NCI-H1930 (cell line): ENCODE measurements at places on chromosomes 6 and 20.

GRCh38 chr6:27582928-27583725, 110.2 kb upstream of the ZNF184 start:
- DNase-seq = peak; percentile 40

GRCh38 chr20:50253101-50253500, 62.5 kb downstream of the CEBPB start:
- DNase-seq = no peak

DNA sequence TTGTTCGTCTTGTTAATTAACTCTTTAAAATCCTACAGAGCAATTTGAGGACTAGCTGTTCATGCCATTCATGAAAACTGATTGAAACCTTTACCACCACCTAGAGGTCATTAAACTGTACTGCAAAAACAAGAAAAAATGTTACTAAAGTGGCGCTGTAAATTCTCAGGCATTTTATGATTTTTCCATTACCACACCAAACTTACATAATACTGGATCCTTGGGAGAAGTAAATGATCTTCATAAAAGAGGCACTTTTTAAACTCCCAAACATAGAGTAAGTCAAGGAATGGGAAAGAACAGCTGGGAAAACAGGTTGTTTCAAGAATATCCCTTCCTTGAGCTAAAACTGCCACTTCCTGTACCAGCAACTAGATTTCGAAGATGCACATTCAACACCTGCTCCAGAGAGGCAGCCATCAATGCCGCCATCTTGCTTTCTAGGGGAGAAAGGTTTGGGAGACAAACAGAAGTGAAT, 54.3 kb downstream of the MYLIP start:
- no peak for DNase-seq

GRCh38 chr6:166456395-166457156, 73.8 kb upstream of the MPC1 start:
- no peak for DNase-seq

GRCh38 chr6:34324738-34325444, 67.6 kb downstream of the NUDT3 start:
- no peak for DNase-seq

GRCh38 chr6:97136626-97137358, 146.2 kb downstream of the MMS22L start:
- DNase-seq = no peak

GRCh38 chr6:129236001-129236517, 353.1 kb downstream of the LAMA2 start:
- no peak for DNase-seq

GRCh38 chr20:58492074-58492718, 23.0 kb downstream of the APCDD1L start:
- no peak for DNase-seq

GRCh38 chr6:138685257-138685656, 88.3 kb upstream of the CCDC28A start:
- DNase-seq = no peak

DNA sequence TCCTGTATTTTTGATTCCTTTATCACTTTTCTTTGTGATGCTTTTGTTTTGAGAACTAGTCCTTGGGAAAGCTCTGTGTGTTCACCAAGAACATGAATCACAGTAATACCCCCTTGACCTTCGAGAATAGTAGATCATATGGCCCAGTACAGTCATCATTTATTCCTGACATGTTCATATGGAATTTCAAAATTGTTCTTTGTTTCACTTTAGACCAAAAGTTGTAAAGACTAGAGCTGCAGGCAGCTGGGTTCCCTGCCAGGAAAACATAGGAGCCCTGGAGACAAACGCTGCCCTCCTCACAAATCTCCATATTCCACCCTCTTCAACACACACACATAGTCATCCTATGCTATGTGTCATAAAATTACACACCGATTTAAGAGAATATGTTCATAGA, 621.2 kb upstream of the EYS start:
- no peak for DNase-seq

DNA sequence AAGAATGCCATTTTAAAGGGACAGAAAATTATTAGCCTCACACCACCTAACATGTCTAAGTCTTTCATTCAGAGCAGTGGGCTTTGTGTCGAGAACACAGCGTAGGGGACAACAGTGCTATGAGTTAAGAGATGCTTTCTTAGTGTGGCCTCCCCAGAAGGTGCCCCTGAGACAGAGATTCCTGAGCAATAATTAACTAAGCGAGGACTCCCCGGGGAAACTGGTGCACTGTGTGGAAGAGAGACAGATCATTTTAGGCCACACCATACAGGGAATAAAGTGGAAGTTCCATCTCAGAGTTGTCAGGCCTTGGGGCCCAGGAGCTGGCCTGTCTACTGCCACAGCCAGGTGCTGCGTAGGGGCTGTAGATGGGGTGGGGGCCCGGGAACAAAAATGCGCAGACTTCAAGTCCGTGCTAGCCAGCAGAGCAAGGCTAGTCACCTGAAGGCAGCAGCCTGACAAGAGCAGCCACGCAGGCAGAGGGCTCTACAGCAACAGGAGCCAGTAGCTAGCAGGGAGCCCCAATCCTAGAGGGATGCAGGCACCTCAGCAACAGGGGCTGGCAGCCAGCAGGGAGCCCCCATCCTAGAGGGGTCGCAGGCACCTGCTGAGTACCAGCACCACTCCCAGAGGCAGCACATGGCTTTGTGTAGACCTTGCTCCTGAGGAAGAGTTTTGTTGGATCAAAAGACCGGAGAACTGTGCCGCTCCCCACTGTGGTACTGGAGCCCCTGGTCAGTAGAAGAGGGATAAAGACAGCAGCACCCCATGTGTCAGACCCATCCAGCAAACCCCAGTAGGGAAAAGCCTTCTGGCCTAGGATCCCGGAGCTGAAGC, 63.0 kb upstream of the NXT1 start:
- no peak for DNase-seq

DNA sequence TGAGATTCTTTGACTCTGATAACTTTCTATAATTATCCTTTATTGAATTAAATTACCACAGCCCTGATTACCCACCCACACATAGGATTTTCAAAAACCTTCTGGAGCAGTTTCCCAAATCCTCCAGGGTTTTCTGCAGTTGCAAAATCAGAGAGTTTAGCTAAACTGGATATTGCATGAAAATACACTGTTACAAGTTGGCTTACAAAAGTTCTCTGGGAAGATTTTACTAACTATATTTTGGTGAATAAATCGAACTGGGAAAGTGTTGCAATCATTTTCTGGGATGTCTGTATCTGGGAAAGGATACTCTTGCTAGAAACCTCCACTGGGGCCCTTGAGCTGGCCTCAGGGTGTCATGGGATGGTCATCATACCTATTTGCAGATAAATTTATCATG, 97.6 kb upstream of the STMND1 start:
- DNase-seq = no peak

DNA sequence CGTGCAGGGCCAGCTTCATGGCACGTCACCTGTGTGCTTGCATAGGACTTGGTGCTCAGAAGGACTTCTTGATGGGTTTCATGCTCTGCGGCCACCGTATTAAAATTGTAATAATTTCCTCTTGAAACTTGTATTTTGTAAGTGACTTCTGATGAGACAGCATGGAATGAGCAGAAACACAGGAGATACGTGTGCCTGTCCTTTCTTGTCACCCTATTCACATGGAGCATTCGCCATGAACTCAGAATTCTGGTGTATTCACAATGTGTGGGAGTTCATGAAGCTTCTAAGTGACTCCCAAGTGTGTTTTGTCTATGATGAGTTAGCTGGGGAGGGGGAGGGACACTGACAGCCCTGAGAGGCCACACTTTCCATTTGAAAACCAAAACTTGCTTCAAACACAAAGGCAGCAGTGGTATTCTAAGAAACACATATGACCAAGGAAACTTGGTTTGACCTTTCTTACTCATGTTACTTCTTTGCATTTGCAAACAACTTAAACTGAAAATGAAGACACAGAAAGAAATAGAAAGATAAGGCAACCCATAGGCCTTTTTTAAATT, 92.1 kb upstream of the NEDD9 start:
- DNase-seq = no peak

DNA sequence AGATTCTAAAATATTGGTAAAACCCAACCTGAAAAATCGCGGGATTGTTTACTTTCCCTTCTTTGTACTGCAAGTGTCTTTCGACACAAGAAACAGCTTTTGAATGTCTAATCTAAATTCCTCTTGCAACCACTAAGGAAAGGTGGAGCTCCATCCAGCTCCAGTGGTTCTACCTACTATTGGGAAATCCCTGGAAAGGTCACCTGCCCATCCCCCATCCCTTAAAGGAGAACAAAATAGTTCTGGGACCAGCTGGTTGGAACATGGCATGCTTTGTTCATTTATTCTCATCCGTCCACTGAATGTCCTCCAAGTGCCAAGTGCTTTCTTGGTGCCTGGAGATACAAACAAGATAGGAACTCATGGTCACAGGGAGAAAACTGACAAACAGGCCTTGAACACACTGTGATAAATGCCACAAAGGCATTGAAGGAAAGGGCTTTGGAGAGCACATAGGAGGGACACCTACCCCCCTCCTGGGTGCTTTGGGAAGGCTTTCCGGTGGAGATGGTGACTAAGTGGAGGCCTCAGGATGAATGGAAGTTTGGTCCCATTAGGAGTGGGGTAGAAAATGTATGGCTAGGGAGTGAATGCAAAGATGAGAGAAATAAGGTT, 2.3 kb upstream of the CITED2 start:
- no peak for DNase-seq

DNA sequence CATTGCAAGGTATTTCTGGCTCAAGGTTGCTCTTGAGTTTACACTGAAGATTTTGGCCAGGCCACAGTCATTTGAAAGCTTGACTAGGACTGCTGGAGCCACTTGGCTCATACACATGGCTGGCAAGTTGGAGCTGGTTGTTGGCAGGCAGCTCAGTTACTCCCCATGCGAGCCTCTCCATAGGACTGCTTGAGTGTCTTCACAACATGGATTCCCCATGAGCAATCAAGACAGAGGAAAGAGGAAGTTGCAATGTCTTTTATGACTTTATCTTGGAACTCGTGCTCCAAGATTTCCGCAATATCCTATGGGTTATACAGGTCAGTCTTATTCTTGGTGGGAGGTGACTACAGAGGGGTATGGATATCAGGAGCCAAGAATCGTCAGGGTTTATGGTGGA, 1.4 kb upstream of the MANBAL start:
- DNase-seq = no peak

DNA sequence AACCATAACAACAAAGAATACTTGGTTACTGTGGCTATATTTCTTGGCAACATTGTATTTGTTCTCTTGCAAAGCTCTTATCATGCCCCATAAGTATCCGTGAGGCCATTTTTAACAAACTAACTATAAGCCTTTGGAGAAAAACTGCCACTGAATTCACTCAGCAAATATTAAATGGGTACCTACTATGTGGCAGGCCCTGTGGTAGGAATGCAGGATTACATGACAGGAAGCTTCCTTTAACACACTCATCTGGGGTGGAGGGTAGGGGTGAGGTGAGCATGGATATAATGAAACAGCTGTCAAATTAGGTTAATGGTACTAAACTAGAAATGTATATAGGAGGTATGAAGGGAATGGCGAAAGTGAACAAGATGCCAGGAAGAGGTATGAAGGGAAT, 504.8 kb downstream of the MEI4 start:
- no peak for DNase-seq

GRCh38 chr6:125904871-125905270, 51.7 kb upstream of the HINT3 start:
- no peak for DNase-seq

- no peak for DNase-seq
Measured at GRCh38 chr6:142051404-142051803, 81.3 kb upstream of the GJE1 start.

- DNase-seq = no peak
Measured at GRCh38 chr20:47782920-47783552, 2.2 kb downstream of the SULF2 start.

DNA sequence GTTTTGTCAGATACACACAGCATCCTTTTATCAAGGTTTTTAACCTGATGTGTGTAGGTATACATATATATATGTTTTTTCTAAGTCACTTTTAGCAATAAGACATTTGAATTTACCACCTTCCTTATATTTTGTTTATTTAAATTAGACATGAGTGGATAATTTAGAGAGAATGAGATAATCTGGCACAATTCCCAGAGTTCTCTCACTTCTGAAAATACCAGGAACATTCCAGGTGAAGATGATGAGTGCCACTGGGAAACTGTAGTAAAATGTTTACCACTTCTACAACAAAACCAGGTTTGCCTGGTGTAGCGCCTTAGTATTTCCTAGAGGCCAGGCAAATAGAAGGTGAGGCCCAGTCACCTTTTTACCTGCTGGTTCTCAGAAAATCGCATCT, 189.5 kb downstream of the TMEM242 start:
- DNase-seq = no peak

DNA sequence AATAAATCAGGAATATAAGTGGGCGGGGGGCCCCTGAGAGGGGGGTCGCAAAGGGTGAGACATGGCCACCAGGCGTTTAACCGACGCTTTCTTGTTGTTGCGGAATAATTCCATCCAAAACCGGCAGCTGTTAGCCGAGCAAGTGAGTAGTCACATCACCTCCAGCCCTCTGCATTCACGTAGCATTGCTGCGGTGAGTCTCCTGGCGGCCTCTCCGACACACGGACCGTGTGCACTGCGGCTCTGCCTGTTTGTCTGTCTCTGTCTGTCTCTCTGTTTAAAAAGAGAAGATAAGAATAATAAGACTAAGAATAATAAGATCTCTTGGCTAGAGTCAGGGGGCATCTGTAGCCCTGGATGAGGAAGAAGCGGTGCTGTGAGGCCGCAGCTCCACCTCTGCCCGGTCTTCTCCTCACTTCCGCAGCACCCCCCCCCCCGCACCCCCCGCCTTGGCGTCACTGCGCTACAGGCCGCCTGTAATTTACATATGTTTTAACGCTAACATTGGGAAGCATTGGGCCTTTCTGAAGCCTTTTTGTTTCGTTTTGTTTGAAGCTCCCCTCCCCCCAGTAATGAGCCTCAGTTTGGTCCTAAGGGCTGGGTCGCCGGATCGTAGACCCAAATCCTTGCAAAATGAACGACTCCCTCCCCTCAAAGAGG, 993 bp downstream of the STX16 start:
- DNase-seq = no peak

GRCh38 chr6:157953580-157954091, 28.0 kb upstream of the SYNJ2 start:
- no peak for DNase-seq
